ENCODE measurements at places on chromosomes 12 and 14.
A peak's percentile ranks its signal among the peaks of the same experiment; 100 is the strongest.

DNA sequence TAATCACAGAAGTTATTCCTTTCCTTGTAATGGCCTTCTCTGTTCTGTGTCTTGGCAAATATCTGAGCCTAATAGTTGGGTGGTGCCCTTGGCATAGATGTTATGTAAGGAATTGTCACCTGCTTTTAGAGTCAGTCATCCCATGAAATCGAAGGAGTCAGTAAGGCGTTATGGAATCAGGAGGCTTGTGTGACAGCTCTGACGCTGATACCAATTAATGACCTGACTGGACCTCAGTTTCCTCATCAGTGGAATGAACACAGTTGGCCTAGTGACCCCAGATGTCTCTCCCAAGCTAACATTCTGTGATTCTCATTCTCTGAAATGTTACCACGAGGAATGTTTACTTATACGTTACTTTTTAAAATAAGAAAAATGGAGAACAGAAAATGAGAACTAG, 32.1 kb downstream of the TXNRD1 start:
- no peak for DNase-seq

DNA sequence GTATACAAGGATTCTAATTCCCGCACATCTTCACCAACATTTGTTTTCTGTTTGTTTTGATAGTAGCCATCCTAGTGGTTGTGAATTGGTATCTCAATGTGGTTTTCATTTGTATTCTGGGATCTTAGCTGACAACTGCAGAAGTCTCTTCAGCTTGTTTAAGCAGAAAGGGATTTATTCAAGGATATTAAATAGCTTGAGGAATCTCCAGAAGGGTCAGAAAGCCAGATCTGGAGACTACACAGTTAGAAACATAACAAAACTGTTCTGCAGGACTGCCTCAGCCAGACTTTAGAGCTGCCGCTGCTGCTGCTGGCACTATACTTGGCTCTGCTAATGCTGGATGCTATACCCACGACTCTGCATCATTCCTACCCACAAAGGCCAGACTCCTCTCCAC, 13.4 kb upstream of the CDKL1 start:
- DNase-seq, result peak; percentile 22

- DNase-seq, result no peak
These were observed 43.2 kb downstream of the SLC5A8 start for GRCh38 chr12:101166866-101167265.

DNA sequence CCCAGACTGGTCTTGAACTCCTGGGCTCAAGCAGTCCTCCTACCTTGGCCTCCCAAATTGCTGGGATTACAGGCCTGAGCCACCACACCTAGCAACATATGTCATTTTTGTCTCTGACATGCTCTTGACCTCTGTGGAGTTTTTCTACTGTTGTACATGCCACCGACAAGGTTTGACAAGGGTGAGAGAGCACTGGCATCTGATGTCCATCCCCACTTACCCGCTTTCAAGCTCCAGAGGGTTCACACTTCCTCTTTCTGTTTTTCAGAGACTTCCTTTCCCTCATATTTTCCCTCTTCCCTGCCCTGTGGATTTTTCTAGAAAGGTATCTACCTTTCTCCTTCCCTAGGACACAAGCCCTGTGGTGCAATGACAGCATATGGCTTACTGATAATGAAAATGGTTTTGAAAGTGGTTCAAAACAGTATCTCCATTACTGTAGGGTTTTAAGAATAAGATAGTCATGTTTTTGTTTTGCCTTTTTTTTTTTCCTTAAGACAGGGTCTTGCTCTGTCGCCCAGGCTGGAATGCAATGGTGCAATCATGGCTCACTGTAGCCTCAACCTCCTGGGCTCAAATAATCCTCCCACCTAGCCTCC, 27.7 kb upstream of the PLEKHG3 start:
- no peak for DNase-seq

DNA sequence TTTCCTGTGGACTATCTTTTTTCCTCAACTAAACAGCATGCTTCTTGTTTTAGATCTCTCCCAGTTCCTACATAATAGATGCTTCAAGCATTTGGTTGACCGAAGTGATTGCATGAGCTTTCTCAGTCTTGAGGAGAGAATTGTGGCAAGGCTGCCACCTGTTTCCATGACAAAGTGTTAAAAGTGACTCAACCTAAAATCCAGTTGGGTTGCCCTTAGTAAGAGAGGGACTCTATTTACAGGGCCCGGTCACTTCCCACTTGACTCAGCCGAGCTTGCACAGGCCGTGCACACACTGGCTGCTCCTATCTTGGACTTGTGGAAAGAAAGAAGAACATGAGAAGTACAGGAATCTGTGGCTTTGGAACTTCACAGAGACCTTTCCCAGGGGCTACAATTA, 2.1 kb upstream of the B4GALNT3 start:
- DNase-seq, result no peak

- no peak for DNase-seq
These were observed 25.0 kb upstream of the NR1H4 start for GRCh38 chr12:100448656-100449055.

DNA sequence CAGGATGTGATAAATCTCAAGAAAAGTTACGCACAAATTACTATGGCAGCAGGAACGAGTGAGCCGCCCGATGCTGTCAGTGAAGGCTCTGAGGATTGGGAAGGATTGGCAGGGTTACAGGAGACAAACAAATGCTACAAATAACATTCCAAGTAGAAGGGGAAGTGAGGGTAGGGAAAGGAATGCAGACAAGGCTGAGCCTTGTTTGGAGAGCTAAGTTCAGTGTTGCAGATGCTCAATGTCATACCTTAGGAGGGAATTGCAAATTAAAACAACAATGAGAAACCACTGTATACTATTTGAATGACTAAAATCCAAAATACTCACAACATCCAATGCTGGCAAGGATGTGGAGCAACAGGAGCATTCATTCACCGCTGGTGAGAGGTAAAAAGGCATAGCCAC, 1.3 kb downstream of the CLEC9A start:
- peak; percentile 98 for DNase-seq

- DNase-seq, result no peak
These were observed 1.4 kb upstream of the RAB5B start for GRCh38 chr12:55972456-55972855.

- peak; percentile 81 for DNase-seq
These were observed 17.2 kb downstream of the REM2 start for GRCh38 chr14:22900081-22900799.

DNA sequence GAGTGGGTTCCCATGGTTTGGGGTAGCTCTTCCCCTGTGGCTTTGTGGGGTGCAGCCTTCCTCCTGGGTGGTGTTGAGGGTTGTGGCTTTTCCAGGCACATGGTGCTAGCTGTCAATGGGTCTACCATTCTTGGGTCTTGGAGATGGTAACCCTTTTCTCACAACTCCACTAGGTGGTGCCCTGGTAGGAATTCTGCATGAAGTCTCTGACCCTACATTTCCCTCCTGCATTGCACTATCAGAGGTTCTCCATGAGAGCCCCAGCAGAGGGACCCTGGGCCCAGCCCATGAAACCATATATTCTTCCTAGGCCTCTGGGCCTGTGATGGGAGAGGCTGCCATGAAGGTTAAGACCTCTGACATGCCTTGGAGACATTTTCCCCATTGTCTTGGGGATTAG, 1093.3 kb downstream of the SLC16A7 start:
- no peak for DNase-seq

DNA sequence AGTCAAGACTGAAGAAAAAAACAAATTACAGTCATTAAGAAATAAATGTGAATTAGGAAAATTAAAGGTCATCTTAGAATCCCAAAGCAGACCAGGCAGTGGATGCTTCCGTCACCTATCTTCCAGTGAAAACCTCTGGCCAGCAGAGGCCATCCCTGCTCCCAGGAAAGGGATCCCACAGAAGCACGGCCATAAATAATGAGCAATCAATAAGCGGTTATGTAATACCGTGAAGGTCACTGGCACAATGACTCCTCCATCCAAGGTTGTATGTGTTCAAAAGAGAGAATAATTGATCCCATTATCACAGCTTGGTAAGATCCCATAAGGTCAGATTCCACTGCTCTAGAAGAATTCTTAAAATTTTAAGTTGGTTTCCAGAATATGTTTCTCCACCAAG, 85.7 kb downstream of the PPP2R5E start:
- DNase-seq, result no peak

DNA sequence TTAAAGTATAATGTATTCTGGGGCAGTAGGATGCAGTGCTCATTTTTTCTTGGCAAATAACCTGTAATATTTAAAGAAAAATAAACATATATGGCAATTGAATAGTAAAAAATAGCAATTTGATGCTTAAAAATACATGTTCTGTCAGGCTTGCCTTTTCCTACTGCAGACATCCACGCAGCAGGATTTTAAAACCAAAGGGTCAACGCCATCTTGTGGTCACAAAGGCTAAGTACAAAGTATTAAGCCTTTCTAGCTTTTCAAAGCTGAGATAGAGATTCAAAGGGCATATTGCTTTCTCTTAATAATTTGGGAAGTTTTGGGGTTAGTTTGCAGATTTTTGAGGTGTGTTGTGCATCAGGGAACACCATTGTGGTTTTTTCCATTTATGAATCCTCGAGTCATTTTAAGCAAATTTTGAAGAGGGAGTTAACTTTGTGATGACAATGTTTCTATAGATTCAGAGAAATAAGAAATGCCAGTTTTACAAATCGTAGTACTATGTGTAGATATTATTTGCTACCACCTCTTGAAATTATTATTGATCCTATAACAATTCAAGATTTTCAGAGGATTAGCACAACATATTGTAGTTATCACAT, 4.7 kb upstream of the CCER1 start:
- peak; percentile 61 for DNase-seq

DNA sequence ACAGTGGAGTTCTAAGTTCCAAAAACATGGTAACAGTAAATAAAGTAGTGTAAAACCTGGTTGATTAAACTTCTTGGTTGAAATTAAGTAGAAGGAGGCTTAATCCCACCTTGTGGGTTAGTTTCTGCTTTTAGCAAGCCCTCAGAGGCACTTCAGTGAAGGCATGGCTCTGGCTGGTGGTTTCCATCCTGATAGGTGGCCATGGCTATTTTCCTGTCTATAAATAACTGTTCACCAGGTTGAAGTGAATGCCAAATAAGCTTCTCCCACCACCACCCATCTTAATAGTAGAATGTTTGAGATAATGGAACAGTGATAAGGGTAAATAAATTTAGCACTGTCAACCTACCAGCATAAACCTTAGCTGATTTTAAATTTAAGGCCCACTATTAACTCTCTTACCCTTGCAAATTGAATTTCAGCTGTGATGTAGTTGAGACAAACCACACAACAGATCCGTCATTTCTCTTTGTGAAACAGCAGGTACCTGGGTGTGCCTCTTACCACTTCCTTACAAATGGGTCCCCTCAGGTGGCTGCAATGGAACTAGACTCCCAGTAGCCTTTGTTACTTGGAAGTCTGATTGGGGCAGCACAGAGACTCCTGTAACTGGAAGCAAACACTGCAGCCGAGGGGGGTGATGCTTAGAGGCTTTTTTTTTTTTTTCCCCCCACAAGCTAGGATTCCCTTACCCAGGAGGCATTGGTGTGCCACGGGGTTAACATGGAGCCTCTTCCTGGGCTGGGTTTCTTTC, 41.4 kb downstream of the DAAM1 start:
- no peak for DNase-seq

DNA sequence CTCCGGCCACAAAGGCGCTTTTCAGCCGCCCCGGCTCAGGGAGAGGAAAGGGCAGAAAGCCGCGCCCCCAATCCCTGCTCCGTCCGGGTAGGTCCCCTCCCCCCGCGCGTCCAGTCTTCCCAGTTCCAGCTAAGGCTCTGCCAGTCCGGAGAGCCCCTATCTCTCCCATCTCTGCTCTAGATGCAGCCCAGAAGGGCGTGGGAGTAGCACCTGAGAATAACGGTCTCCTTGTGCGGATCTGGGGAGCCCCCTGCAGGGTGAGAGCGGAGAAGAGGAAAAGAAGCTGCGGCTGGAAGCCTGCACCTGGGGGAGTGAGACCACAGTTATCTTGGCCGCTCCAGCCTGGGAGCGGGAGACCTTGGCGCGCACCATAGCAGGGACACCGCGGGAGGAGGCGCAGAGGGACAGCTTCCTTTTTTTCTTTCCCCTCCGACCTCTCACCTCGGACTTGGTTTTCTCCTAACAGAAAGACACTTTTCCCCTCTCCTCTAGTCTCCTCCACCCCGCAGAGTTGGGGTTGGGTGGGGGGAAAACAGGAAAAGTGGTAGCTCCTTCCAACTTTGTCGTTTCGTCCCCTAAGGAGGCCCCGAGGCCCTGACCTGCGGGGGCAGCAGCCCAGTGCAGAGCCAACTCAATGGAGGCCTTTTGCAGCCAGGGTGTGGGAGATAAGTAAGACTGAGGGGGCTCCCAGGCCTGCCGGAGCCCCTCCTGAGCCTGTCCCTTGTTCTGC, 2.4 kb downstream of the DHH start:
- DNase-seq, result peak; percentile 69

DNA sequence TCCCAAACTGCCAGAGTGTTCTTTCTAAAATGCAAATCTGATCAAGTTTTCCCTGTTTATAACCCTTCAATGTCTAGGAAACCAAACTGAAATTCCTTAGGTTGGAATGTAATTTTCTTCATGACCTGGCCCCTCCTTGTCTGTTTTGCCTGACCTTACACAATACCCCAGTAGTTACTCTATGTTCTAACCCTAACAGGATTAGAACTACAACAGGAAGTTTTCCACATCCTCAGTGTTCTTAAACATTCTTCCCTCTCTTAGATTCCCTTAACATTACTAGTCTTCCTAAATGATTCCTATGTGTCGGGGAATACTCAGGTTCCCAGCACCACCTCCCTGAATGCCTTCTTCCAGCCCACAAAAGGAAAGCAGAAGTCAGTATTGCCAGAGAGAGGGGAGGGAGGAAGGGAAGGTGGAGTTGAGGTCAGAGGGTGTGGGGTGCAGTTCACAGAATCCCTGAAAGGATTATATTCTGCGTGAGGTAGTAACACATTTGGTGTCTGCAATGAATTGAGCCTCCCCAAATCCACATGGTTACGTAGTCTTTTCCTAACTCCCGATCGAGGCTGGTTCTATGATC, 72.6 kb downstream of the BBS10 start:
- peak; percentile 25 for DNase-seq

DNA sequence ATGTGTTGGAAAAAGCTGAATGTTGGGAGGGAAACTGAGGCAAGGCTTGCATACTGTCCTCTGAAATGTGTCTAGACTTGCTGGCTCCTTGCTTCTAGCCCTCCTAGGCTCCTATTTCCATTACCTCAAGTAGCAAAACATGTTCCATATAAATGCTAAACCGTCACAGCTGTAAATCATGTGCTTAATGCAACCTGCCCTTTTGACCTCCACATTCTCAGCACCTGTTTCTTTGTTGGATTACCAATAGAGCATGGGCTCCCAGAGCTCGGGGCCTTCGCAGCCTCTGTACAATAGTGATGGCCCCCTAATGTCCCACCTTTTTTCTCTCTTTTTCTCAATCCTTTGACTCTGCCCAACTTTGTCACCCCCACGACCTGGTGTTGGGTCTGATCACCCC, 23.3 kb downstream of the RERGL start:
- DNase-seq, result no peak
